ENCODE measurements at places on chromosomes 6 and 20.

- DNase-seq, result no peak
Observed at GRCh38 chr20:3672547-3673171, 9.2 kb downstream of the ADAM33 start.

DNA sequence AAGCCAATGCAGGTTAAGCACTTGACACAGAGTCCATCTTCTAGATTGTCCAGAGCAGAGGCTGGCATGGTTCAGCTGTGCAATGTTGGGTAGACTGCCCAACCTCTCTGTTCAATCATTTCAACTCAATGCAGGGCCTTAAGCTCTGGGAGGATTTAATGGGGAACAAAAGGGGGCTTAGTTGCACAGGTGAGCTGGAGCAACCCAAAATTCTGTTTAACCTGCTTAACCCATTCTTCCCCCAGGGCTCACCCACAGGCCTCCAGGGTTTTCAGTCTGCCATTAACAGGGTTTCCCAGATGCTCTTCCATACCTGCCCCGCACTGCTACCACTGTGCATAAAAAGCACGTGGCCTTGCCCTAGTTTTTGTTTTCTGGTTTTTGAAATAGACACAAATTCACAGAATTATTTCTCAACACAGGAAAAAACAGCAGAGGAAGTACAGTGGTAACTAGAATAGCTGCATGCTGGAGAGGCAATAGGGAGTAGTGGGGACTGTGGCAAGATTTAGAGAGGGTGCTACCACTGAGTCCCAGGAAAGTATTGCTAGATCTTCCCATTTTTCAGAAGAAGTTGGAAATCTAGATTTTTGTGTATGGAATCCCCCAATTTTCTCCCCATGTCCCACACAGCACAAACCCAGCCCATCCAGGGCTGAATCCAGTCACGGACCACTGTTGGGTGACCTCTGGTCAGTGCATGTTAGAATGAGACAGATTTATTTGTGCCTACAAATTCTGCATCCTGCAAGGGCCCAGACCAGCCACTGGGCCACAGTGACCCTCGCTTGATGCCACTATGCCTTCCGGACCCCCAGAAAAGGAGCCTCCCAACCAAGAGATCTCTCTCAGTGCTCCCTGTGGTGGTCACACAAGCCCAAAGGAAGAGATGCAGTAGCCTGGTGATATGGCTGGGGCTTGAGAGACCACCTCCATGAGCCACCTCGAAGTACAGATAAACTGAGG, 4.6 kb downstream of the PTGIS start:
- no peak for DNase-seq

DNA sequence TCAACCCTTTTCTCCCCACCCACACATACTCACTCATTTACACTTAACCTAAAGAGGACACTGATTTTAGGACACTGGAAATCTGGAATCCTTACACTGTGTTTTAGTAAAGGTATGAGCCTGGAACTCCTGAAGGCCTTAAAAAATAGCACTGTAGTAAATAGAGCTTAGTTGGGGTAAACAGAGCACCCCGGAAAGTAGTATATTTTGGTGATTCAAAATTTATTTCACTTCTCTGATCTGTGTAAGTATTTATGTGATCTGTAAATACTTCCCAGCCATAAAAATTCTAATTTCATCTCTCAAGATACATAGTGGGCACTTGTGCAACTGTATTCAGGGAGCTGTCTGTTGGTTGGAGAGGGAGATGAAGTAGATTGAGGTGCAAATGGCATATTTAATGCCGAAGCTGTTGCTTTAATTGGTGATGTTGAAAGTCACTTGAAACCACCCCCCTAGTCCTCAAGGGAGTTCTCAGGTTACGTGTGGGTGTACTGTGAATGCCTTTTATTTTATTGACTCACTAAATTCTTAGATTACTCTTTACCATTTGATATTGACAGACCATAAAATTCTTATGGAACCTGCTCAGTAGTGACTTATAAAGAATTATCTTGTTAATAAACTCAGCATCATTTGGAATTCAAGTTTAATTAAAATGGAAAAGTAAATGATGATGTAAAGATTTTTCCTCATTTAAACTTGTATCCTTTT, 154.9 kb downstream of the SOX4 start:
- DNase-seq, result no peak

DNA sequence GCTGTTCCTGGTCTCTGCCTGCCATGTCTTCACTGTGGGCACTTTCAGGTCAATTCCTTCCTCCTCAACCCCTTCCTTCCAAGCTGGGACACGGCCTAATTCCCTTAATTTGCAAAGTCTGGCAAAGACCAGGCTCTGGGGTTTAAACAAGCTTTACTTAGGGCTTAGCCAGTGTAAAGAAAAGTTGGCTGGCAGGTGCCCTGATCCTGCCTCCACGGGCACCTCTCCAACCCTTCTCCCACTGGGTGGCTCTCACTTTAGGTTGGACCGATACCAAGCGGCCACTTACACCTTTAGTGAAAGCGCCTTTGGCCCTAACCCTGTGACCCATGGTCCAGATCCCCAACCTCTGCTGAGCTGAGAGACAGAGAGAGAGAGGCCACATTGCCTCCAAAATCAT, 13.7 kb upstream of the MLN start:
- no peak for DNase-seq

- DNase-seq, result no peak
Observed at GRCh38 chr6:85006362-85006761, 242.0 kb upstream of the TBX18 start.

- DNase-seq, result no peak
Observed at GRCh38 chr6:1463751-1464426, 74.5 kb downstream of the FOXF2 start.

- DNase-seq, result no peak
Observed at GRCh38 chr6:149026530-149026942, 279.7 kb downstream of the UST start.

DNA sequence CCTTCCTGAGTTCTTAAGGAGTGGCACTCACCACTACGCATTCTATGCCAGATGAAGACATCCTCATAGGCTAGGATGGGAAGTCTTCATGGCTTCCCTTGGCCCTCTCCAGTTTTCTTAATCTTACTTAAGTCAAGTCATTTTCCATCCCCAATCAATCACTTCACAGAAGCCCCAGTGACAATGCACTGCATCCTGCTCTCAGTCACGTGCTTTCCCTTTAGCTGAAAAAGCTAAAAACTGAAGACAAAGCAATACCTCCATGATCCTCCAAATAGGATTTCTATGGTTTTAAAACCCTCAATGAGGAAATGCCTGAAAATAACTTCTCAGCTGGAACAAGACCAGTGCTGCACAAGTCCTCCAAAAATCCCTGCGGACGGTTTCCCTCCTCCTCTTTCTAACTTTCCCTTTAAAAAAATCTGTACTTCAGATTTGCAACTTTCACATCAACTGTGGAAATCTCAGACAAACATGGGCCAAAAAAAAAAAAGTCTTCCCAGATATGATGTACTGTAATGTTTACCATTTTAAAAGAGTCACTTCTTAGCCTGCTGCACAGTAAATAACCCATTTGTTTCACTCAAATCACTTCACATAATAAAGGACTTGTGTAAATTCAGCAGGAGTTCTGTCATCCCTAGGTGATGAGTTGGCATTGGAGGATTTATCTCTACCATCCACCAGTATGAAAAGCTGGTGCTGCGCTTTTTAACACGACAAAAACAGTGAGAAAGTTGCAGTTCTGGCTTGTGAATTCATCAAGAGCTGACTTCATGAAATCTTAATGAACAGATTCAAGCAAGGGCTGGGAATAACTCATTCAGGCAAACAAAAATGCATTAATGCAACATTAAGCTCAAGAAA, 590.0 kb upstream of the NOX3 start:
- no peak for DNase-seq

GRCh38 chr6:31568537-31568961, 3.5 kb upstream of the LTA start:
- no peak for DNase-seq

GRCh38 chr6:11353921-11354389, 121.5 kb upstream of the NEDD9 start:
- peak; percentile 25 for DNase-seq

Measured in left ventricle myocardium inferior (tissue), 1 donor.